ENCODE measurements at places on chromosomes 2 and 18.

DNA sequence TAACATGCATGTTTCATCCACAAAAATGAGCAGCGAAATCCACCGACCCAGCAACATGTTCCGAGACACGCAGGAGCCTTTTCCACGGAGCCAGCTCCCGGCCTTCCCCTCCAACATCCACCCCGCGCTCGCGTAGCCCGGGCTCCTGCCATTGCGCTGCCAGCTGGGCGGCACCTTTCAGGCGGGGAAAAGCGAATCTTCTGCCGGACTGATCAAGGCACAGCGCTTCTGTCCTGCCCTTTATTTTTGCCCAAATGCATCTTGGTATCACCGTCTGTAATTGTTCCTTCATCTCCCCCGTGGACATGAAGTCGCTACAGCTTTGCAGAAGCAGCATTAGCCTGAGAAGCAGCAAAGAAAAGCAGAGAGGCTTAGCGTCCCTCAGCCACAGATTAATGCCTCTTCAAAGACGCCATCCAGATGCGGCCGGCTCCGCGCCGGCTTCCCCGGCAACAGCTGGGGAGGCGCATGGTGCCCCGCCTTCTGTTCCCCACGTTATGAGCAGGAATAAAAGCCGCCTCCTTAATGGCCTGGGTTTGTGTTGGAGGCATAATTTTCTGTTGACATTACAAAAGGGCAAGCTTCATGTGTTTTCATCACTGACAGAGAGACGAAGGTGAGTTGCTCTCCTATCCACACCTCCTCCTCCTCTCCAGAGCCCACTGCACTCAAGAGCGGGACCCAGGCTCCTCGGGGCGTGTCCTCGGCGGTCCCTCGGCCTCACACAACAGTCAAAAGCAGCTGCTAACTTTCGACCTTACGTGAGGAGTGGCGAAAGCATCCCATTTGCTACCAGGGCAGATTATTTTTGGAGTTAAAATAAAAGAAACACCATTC is 122.1 kb upstream of the SALL3 start:
- no peak for DNase-seq

GRCh38 chr2:58130238-58130637 is 83.6 kb downstream of the VRK2 start:
- no peak for DNase-seq

GRCh38 chr2:203279288-203279687 is 40.5 kb downstream of the CYP20A1 start:
- DNase-seq: no peak

- no peak for DNase-seq
Observed at GRCh38 chr2:6764968-6765723, 100.6 kb downstream of the CMPK2 start.

GRCh38 chr2:88018909-88019308 is 2.6 kb upstream of the RNU2-63P start:
- DNase-seq: no peak

GRCh38 chr2:232586943-232587505 is 36.5 kb downstream of the EIF4E2 start:
- DNase-seq: no peak

Measured in NCI-H2107 (cell line).